Posterior vena cava (tissue), 2 donors: ENCODE measurements at places on chromosomes 1 and 21. TPM values are rescaled to one million over a fixed set of nuclear protein-coding genes. Genes with fewer than 3 reads are reported as not detected.
A peak's percentile ranks its signal among the peaks of the same experiment; 100 is the strongest.

DNA sequence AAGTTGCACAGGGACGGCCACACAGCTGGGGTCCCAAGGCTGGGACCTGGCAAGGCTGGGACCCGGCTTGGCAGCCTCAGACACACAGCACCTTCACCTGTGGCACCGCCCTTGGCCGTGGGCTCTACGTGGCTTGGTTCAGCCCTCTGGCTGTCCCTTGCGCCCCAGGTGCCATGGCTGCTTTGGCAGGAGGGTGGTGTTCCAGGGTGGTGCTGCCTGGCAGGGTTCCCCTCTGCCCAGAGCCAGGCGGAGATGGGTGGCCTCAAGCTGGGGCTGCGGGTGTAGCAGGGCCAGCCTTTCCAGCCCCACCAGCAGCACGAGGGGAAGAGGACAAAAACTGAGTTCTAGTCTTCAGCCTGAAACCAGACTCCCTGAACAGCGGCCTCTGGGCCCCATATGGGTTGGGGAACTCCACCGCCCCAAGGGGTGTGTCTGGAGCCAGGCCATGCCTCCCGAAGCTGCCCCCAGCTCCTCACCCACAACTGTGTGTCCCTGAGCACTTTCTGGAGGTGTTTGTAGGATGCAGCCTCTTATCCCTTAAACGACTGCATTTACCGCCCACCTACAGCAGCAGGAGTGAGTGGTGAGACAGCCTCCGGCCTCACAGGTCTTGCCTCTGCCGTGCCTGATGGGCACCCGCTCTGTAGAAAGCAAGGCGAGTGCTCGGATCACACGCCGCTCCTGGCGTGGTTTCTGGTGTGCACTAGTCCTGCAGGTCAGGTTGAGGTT is 92.3 kb downstream of the PDE9A start:
- peak; percentile 74 for DNase-seq

DNA sequence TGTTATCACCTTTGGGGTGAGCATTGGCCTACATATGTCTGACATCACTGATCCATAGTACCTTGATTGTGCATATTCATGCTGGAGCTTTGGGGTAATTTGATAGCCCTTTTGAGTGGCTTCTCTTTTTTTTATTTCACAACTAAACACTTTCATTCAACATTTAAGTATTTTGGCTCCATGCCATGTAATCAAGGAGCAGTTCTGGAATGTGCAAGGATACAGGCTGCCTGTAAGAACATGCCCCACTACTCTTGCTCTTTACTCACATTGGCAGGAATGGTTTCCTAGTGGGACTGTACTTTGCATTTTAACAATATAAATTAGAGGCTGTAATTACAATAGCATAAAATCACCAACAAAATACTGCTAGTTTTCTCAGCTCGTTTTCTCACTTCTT is 300.7 kb upstream of the SPAG17 start:
- DNase-seq = no peak

- no peak for DNase-seq
Measured at GRCh38 chr1:170290991-170291390, 145.2 kb downstream of the NTMT2 start.

GRCh38 chr1:55172272-55172671 is 42.9 kb downstream of the USP24 start:
- DNase-seq = no peak

DNA sequence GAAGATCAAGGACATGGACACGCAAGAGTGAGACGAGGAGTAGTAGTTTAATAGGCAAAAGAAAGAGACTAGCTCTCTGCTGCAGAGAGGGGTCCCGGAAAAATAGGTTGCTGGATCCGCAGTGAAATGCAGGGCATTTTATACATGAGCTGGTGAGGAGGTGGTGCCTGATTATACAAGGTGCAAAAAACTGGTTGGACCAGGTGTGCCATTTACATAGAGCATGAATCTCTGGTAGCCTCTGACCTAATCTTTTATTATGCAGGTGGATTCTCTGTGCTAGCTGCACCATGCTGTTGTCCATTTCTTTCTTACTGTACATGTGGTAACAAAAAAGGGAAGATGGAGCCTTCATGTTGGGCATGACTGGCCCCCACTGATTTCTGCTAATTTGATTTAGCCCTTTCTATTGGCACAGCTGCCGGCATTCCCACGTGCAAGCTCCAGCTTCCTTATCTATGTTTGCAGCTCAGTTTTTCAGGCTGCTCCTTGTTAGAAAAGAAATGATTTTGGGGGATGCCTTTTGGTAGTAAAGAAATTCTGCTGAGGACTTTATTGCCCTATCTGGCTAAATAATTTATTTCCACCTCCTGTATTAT is 548.1 kb downstream of the BRINP3 start:
- DNase-seq = no peak

- no peak for DNase-seq
Measured at GRCh38 chr21:33234635-33235520, 5.1 kb downstream of the IFNAR2 start.

- DNase-seq = no peak
Measured at GRCh38 chr21:36282568-36283230, 37.3 kb upstream of the MORC3 start.

GRCh38 chr1:185350027-185350442 is 33.0 kb upstream of the IVNS1ABP start:
- no peak for DNase-seq

DNA sequence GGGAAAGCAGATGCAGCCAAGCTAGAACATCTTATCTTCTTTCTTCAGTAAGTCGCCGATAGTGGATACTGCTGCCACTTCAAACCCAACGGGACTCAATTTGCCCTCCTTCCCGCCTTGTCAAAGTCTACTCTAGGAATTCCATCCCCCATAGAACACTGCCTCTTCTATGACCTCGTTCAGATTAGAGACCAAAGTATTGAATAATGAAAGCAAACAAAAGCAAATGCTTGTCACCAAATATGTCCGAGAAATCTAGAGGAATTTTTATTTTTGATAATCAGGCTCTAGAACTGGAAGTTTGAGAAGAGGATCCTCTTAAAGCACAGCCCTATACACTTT is 853 bp upstream of the RRAGC start:
- no peak for DNase-seq

DNA sequence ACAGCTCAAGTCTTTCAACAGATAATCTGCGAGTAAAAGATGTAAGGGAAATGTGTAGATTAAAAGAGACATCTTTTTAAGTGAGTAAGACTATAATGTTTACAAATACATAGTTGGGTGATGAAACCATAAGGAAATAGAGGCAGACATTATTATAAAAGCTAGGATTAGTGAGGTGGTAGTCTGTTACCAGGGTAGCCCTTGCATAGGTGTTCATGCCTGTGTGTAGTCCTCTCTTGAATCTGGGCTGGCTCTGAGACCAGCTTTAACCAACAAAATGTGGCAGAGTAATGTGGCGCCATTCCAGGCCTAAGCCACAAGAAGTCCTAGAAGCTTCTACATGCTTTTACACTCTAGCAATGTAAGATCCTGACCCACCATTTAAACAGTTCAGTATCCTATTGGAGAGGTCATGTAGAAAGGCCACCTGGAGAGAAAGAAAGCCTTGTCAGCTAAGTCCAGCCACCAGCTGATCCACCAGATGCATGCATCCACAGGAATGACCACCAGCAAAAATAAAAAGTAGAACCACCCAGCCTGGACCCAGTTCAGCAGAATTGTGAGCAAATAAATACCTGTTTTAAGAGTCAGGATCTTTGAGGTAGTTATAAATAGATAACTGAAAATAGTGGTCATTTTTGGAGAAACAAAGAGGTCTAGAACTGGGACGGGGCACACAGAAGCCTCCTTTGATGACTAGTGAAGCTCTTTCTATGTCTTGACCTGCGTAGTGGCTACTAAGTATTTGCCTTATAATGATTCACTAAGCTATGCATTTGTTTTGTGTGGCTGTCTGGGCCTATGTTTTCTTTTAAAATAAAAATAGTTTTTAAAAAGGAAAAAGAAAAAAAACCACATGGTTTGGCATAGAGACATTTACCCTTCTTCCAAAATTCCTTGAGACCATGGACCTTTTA is 8.1 kb downstream of the NIBAN1 start:
- no peak for DNase-seq

- no peak for DNase-seq
Measured at GRCh38 chr1:199898654-199899053, 128.9 kb upstream of the NR5A2 start.

DNA sequence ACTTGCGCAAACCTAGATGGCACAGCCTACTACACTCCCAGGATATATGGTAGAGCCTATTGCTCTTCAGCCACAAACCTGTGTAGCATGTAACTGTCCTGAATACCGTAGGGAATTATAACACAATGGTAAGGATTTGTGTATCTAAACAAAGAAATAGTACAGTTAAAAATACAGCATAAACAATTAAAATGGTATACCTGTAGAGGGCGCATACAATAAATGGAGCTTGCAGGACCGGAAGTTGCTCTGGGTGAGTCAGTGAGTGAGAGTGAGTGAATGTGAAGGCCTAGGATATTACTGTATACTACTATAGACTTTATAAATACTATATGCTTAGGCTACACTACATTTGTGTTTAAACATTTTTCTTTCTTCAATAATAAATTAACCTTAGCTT is 99.3 kb downstream of the PLD5 start:
- no peak for DNase-seq

DNA sequence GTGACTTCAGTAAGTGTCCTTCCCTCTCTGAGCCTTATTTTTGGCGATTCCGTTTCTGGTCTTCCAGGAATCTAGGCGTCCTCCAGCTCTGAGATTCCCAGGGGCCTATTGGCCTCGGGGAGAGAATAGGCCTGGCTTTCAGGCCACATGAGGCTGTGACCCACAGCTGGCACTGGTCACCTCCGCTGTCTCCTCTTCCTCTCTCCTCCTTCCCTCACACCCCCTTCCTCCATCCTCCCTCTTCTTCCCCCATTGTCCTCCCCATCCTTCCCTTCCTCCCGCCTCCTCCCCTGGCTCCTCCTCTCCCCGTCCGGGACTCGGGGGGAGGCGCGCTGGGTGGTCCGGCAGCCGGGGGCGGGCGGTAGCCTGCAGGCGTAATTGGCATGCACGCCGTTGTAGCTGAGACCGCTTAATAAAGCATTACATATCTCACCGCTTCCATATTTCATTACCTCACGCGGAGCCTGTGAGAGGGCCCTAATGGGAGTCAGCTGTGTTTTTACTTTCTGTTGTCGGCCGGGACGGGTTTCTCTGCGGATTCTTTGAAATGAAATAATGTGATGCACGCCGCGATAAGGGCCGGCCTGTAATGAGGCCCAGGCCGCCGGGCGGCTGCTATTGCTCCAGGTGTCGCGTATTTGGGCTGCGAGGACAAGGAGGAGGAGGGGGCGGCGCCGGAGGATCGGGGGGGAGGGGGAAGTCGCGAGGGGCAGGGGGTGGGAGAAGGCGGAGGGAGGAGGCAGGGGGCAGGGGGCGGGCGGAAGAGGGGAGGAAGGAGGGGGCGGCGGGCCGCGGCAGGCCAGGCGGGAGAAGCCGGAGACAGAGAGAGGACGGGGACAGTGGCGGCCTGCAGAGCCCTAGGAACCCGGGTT is 95.3 kb downstream of the FOXD2 start:
- DNase-seq = peak; percentile 86

- DNase-seq = no peak
Measured at GRCh38 chr1:198879711-198880306, 241.0 kb downstream of the PTPRC start.

- no peak for DNase-seq
Measured at GRCh38 chr1:221725735-221726672, 15.9 kb downstream of the DUSP10 start.

DNA sequence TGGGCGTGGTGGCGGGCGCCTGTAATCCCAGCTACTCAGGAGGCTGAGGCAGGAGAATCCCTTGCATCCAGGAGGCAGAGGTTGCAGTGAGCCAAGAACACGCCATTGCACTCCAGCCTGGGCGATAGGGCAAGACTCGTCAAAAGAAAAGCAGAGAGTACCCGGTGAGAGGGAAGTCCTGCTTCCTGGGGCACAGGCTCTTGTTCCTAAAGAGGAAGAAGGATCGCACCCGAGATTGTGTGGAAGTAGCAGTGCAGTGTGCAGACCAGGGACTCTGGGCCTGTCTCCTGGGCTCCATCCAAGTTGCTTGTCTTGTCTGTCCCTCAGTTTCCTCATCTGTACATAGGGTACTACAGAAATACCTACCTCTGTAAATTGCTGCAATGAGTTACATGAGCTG is 29.6 kb downstream of the NBPF3 start:
- DNase-seq = no peak

- no peak for DNase-seq
Measured at GRCh38 chr1:18836654-18837053, 22.8 kb downstream of the TAS1R2 start.

DNA sequence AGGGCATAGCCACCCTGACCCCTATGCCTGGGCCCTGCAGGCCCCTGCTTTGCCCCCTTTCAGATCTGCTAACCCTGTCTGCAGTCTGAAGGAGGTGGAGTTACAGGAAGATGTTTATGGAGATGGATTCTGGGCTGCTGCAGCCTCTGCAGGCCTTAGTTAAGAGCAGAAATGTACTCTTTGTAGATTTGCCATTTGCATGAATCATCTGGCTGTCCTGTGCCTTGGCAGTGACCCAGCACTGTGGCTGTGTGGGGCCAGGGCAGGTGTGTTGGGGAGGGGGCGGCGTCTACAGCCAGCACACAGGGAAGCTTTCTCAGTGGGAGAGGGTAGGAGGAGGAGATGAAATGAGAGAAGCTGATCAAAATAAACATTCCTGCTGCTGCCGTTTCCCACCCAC is 867.3 kb downstream of the PLA2G4A start:
- DNase-seq = no peak

- DNase-seq = no peak
Measured at GRCh38 chr1:221937155-221937953, 195.5 kb upstream of the DUSP10 start.

DNA sequence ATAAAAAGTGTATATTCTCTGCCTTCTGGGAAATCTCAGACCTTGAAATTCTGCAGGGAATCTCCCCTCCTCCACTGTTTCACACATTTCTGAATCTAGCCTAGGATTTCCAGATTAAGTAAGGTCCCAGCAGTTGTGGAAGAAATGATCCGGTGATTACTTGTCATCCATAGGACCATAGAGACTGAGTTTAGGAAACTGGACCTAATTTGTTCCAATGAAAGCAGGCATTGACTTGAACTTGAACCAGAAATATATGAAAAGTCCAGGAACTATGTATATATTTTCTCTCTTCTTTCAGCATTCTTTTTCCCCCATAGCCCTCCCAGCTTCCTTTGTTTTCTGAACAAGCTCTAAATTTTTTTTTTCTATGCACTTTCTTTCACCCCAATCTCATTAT is 149.5 kb upstream of the SPAG17 start:
- no peak for DNase-seq

GRCh38 chr1:112043901-112044300 is 54.4 kb upstream of the KCND3 start:
- no peak for DNase-seq

DNA sequence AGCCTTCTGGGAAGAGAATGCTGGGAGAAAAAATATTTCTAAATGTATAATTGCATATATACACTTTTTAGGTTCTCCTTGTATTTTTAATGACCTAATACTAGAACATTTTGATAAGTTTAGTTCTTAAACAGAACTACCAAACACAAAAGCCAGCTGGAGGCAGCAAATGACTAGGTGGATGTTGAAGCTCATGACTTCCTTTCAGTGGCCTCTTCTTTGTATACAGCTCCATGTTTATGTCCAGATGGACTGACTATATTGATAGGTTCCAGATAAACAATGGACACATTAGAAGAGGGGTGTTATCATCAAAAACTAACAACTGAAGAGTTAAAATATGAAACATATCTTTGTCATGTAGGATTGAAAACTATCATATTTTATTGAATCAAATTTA is 52.5 kb downstream of the LRRC8D start:
- DNase-seq = no peak

The PGLYRP4 gene
- not detected for total RNA-seq

The GBP2 gene
- 58.3 TPM for total RNA-seq

The F13B gene
- not detected for total RNA-seq

The LHX4 gene
- not detected for total RNA-seq

The HMGN1 gene
- 65.9 TPM for total RNA-seq

The EXTL2 gene
- 16.0 TPM for total RNA-seq

The TRNP1 gene
- total RNA-seq = 10.7 TPM

The ADAMTS4 gene
- 28.0 TPM for total RNA-seq

The MATN1 gene
- not detected for total RNA-seq
